ENCODE measurements at places on chromosomes 6 and 20.

- DNase-seq, result no peak
Measured at GRCh38 chr6:124798942-124799496, 163.2 kb upstream of the RNF217 start.

GRCh38 chr6:25928562-25929324 is 1.7 kb downstream of the SLC17A2 start:
- DNase-seq, result no peak

- DNase-seq, result no peak
Measured at GRCh38 chr6:10535193-10535592, 14.0 kb downstream of the GCNT2 start.

GRCh38 chr20:46832555-46832954 is 62.1 kb upstream of the EYA2 start:
- DNase-seq, result no peak

DNA sequence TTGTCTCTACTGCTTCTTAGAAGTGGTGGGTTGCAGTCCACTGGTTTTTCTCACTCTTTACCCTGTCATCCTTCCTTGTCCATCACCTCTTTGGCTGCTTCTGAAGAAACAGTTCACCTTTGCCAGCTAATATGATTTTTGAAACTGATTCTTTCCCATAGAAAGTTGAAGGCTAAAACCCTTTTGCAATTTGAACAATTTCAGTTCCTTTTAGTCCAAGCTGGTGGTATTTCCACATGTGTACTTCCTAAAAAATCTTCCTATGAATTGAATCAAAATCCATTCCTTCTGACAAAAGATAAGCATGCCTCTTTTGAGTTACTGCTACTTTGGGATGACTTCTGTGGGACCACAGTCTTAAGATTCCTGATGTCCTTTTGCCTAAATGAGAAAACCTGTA is 210.0 kb upstream of the MAN1A1 start:
- no peak for DNase-seq

- DNase-seq, result peak; percentile 75
Measured at GRCh38 chr20:25865715-25866656, 169.3 kb upstream of the ZNF337 start.

- no peak for DNase-seq
Measured at GRCh38 chr6:167712731-167713475, 113.8 kb upstream of the AFDN start.

DNA sequence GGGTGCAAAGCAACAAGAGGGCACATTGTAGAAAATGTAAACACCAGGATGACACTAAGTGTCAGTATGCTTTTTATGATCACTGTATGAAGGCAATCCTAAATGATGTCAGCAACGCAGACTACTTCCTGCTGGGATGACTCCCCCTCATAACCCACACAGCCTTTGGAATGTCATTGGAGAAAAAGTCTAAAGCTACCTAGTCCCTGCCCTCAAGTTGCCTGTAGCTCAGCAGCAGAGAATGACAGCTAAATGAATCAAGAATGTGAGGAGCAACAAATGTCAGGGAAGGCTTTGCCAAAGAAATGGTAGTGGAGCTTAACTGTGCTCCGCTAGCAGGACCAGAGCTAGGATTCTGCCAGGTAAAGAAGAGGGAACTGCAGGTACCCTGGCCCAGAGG is 555.6 kb downstream of the CD83 start:
- DNase-seq, result no peak

GRCh38 chr6:43876602-43877001 is 106.6 kb downstream of the VEGFA start:
- no peak for DNase-seq

- no peak for DNase-seq
Measured at GRCh38 chr6:116697480-116697879, 16.5 kb downstream of the KPNA5 start.

GRCh38 chr6:45759472-45759810 is 256.2 kb downstream of the CLIC5 start:
- DNase-seq, result no peak

DNA sequence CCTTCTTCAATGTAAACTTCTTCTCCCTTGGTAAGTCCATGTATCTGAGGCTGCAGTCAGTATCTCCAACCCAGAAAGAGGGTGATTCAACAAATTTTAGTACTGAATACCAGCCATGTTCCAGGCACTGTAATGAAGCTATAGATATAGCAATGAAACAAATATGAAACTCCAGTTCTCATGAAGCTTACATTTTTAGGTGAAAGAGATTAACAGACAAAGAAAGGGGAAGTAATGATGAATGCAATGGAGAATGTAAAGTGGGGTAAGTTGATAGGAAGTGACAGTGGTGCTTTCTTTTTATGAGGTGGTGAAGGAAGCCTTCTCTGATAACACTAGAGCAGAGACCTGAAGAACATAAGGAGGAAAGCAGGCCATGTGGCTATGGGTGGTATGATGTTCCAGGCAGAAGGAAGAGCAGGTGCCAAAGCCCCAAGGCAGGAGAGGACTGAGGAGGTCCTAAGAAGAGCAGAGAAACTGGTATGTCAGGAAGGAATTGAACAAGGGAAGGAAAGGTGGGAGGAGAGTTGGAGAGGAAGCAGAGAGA is 143.6 kb downstream of the TFAP2B start:
- DNase-seq, result no peak

DNA sequence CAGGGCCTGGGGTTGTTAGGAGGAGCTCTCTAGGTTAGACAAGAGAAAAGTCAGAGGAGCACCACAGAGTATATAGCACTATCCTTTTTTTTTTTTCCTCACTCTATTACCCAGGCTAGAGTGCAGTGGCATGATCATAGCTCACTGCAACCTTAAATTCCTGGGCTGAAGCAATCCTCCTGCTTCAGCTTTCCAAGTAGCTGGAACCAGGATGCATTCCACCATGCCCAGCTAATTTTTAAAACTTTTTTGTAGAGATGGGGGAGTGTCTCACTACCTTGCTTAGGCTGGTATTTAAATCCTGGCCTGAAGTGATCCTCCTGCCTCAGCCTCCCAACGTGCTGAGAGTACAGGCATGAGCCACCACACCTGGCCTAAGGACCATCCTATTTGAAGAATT is 19.3 kb upstream of the AKIRIN2 start:
- DNase-seq, result no peak

All from stimulated activated naive CD8-positive, alpha-beta T cell treated with anti-CD3 and anti-CD28 coated beads, Interleukin-15, Interleukin-2, amounts not matched to agents 100 U/mL and 50 U/mL, for 24 hours (primary cell).